Activated naive CD4-positive, alpha-beta T cell treated with anti-CD3 and anti-CD28 coated beads, Interleukin-2, amount 50 U/mL, for 72 hours (primary cell): ENCODE measurements at places on chromosomes 6 and 20. TPM values are rescaled to one million over a fixed set of nuclear protein-coding genes. Genes with fewer than 3 reads are reported as not detected.

- DNase-seq: no peak
Measured at GRCh38 chr6:158903801-158904200, 84.6 kb upstream of the EZR start.

- DNase-seq: no peak
Measured at GRCh38 chr20:37911838-37912281, 8.9 kb downstream of the VSTM2L start.

DNA sequence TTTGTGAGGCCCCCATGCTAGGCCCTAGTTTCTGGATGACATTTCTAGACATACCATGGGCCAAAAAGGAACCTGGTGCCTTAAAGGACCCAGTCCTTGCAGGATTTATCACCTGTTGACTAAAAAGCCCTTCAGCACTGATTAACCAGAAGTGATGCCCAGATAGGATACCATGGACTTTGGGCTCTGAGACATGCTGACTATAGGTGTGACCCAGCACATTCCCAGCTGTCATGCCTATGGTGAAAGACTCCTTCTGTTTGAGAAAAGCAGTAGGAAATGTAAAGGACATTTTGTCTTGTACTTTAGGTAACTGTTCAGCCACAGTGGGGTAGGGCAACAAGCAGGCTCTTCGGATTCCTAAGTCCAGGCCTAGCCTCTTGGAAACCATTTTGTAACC, 724.2 kb downstream of the CD109 start:
- no peak for DNase-seq

- DNase-seq: no peak
Measured at GRCh38 chr20:17904027-17904426, 64.6 kb downstream of the SNX5 start.

- DNase-seq: no peak
Measured at GRCh38 chr20:8342391-8342790, 210.3 kb downstream of the PLCB1 start.

GRCh38 chr6:128446497-128446896, 73.9 kb downstream of the PTPRK start:
- no peak for DNase-seq

BFSP1 gene
- total RNA-seq: not detected

- no peak for DNase-seq
Measured at GRCh38 chr20:24842918-24843715, 106.0 kb upstream of the CST7 start.

DNA sequence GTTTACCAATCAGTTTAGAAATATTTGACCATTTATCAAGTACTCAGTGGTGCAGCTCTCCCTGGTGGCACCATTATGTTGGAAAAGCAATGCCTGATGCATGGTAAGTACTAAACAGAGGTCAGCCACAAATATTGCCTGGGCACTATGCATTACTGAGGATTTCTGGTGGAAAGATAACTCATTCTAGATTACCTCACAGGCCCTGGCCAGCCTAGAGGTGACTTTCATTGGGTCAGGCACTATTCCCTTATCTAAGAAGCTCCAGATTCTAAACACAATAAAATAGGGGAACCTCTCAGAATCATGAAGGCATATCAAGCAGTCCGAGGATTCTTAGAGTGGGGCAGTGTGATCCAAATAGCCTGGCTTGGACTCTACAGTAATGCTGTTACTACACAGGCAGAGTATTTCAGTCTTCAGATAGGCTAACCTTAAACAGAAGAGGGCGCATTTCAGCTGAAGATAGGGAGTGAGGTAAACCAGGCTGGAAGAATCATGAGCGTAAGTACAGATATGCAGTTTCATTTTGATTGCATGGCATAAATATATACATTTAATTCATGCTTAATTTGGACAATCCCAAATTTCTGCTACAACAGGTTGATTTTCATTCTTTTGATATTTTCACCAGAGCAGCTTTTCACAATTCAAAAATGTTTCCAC, 12.1 kb downstream of the LGSN start:
- DNase-seq: no peak

GRCh38 chr6:54719131-54719530, 127.4 kb upstream of the FAM83B start:
- DNase-seq: no peak

PAX1 gene
- total RNA-seq: not detected

DNA sequence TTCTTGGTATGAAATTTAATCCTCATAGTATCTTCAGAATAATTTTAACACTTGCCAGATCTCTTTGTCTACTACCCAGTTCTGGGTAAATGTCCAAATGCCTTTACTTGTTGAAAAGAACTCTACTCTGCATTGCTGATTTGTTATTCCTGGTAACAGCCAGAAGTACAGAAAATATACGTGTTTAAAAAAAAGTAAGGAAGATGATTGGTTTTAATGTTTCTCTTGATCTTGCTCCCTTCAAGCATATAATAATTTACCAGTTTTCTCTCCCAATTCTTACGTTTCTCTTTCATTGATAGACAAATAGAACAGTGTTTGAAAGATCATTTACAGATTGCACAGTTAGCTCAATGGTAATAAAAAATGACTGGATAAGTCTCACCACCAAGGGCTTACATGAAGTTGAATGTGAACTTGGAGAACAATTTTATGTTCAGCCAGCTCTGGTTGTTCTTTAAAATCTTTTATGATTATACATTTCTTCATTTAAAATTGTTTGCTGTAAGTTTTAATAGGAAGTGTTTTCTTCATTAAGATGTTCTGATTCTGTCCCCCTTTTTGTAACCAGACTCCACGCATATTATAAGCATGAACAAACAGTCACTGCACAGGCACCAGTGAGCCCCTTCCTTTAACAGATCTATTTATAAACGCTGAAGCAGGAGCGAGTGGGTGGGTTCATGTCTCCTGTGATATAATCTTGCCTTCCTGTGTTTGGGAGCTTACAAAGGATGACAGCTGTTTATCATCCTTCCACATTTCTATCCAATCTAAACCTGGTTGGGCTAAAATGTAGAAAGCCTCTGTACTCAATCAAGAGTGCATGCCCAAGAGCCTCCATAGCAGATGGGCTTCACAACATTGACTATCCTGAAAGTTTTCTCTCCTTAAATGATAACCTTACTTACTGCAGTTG, 299.5 kb downstream of the PRL start:
- no peak for DNase-seq

- DNase-seq: no peak
Measured at GRCh38 chr6:46985943-46986342, 56.2 kb downstream of the ADGRF1 start.

HLA-DOA gene
- total RNA-seq: 1.8 TPM

POPDC3 gene
- total RNA-seq: not detected

SRMS gene
- not detected for total RNA-seq

- no peak for DNase-seq
Measured at GRCh38 chr20:46253391-46253790, 54.9 kb downstream of the CDH22 start.

- no peak for DNase-seq
Measured at GRCh38 chr6:139970591-139970991, 596.1 kb upstream of the CITED2 start.

GRCh38 chr6:87054143-87054833, 40.6 kb downstream of the CGA start:
- no peak for DNase-seq

DNA sequence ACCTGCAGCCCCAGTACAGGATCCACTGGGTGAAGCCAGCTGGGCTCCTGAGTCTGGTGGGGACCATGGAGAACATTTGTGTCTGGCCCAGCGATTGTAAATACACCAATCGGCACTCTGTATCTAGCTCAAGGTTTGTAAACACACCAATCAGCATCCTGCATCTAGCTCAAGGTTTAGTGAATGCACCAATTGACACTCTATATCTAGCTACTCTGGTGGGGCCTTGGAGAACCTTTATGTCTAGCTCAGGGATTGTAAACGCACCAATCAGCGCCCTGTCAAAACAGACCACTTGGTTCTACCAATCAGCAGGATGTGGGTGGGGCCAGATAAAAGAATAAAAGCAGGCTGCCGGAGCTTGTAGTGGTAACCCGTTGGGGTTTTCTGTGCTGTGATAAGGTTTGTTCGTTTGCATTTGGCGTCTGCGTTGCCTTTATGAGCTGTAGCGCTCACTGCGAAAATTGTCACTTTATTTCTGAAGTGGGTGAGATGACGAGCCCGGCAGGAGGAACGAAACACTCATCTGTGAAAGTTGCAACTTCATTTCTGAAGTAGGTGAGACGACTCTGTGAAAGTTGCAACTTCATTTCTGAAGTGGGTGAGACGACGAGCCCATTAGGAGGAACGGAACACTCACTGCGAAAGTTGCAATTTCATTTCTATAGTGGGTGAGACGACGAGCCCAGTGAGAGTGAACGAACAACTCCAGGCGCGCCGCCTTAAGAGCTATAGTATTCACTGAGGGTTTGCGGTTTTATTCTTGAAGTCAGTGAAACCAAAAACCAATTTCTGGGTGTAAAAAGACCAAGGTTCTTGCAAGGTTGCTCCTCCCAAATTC, 31.1 kb downstream of the SERPINB6 start:
- peak; percentile 84 for DNase-seq

DZANK1 gene
- 2.4 TPM for total RNA-seq

DNA sequence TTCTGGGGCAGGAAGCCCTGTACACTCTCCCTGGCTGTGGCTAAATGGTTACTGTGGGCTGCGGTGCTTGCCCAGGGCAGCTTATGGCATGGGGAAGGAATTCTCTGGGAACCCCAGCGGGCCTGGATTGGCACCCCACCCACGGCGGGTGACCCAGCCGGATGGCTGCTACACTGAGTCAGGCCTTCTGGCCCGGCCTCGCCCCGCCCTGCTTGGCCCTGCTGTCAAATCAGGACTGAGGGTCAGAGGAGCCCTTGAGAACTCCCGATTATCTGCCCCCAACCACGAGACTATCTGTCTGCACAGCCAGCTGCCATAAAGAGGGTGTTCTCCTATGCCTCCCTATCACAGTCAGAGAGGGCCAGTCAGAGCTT, 7.3 kb upstream of the ITPR3 start:
- DNase-seq: no peak

DNA sequence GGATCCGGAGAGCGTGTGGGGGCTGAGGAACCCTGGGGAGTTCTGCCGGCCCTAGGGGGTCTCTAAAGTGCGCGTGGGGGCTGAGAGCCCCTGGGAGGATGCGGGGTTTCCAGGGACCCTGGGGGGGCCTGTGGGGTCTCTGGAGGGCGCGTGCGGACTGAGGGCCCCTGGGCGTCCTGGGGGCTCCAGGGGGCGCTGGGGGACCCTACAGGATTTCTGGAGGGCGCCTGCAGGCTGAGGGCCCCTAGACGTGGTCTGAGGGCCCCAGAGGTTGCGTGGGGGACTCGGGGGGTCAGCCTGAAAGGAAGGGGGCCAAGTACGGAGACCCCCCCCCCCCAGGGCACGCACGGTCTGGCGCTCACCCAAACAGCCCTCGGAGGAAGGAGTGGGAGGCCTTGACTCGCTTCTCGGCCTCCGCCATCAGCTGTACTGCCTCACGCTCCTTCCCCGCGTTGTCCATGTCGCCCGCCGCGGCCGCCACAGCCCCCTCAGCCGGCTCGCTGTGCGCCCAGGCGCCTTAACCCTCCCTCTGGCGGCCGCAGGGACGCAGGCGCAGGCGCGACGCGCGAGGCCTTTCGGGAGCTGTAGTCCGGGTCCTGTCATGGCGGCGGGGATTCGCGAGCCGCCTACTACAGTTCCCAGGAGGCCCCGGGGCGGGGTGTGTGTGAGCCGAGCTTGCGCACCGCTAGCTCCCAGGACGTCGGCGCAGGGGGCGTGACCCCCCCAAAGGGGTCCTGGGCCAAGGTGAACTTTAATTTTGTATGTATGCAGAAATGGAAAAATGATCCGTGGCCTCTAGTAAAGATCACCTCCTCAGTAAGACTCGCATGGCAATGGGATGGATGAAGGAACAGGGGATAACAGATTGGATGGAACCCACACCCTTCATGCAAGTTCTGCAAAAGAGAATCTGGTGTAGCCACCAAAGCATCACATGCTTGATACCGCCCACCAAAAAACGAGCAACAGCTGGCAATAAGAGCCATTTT, at the start of gene NAPB:
TSS of gene NAPB (minus strand) at position 546 of the 989 bp plus-strand sequence. CDS start at position 460, 86 bp downstream.
- peak; percentile 90 for DNase-seq

GRCh38 chr6:167995731-167996151, 1.7 kb upstream of the KIF25 start:
- DNase-seq: no peak

DNA sequence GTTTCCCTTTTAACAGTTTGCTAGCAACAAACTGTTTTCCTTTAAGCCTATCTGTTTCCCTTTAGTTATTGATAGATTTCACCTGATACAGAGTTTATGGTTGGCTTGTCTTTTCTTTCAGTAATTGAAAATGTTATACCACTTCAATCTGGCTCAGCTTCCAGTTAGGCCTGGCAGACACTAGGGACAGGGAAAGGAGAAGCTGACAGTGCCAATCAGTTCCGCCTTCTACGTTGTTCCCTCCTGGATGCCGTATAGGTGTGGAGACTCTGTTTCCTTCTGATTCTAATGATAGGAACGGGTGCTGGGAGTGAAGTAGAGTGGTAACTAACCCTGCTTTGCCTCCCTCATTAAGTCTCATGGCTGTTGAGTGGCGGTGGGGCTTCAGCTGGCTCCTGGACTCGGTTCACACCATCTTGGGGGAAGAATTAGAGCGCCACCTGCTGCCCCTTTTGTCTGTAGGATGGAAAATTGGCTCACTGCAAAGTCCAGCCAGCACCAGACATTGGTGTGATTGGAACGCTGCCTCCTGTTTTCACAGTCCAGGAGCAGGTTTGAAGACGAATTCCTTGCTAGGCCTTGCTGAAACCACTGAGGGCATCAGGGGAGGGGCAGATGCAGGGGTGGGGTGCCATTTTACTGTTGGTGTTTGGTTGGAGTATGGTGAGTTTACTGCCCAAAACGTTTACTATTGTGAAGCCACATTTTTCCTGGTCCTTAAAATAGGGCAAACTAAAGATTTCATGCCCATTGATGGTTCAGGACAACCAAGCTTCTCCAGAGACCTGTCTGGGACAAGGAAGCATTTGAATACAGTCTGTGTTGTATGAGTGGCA, 1729.5 kb downstream of the GRIK2 start:
- peak; percentile 5 for DNase-seq

DNA sequence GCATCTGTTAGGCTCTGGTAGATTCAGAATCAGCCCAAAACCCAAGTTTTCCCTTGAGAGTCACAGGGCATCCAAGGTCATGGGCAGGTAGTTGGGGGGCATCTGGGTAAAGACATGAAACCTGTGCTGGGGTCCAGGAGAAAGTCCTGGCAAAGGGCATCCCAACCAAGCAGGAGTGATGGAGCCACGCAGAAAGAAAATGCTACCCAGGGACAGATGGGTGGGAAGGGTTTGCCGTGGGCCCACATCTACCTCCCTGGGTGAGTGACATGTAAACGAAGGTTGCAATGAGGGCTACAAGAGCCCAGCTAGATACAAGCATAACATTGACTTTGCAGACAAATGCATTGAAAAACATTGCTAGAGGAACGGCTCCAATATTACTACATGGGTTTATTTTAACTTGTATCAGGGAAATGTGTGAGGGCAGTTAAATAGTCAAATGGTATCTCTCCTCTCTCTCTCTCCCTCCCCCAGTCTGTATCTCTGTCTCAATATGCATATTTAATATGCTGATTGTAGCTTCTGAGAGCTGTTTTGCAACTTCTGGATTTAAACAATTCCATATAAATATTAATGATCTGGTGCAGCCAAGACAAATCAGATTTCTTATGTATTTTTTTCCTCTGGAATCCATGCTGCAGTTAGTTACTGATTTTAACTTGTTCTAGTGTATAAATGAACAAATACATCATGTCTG, 135.7 kb downstream of the SYNDIG1 start:
- DNase-seq: no peak
